ENCODE measurements at places on chromosomes 7 and 10.

- no peak for DNase-seq
Measured at GRCh38 chr7:94258418-94259300, 136.0 kb upstream of the COL1A2 start.

- DNase-seq = no peak
Measured at GRCh38 chr7:157306846-157307838, 29.7 kb upstream of the DNAJB6 start.

DNA sequence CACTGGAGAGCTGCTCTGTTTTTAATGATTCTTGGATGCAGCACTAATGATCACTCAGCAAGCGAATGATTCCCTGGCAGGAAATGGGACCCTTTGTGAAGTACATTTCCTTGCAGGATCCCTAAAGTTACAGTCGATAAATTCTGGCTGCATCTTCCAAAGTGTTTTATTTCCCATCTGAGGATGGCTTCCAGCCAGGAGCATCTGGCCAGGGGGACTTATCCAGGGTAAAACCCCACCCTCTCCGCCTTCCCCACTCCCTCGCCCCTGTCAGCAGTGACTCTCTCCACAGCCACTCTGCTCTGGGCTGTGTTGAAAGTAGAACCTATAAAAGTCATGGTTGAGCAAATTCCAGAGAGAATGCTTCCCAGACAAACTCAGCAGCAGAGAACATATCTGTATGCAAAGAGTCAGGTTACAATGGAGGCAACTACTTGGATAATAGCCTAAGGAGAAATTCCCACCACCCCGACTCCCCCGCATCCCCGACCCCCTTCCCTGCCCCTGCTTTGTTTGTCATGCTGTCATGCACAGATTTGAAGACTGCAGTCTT is 111.0 kb upstream of the ANLN start:
- no peak for DNase-seq

GRCh38 chr10:58590152-58590840 is 77.6 kb downstream of the BICC1 start:
- DNase-seq = no peak

GRCh38 chr10:114520453-114520852 is 116.2 kb upstream of the AFAP1L2 start:
- no peak for DNase-seq

- DNase-seq = no peak
Measured at GRCh38 chr10:118667732-118668131, 72.3 kb upstream of the PRLHR start.

GRCh38 chr7:73504017-73504416 is 18.1 kb downstream of the BAZ1B start:
- DNase-seq = no peak

Data from hematopoietic multipotent progenitor cell treated with erythropoietin and hydrocortisone succinate and interleukin-3 and kit ligand, for 6 days (in vitro differentiated cells).